NCI-H1092 treated with DMSO at 0.1 percent for 48 hours (cell line): ENCODE measurements at places on chromosomes 6 and 20.

DNA sequence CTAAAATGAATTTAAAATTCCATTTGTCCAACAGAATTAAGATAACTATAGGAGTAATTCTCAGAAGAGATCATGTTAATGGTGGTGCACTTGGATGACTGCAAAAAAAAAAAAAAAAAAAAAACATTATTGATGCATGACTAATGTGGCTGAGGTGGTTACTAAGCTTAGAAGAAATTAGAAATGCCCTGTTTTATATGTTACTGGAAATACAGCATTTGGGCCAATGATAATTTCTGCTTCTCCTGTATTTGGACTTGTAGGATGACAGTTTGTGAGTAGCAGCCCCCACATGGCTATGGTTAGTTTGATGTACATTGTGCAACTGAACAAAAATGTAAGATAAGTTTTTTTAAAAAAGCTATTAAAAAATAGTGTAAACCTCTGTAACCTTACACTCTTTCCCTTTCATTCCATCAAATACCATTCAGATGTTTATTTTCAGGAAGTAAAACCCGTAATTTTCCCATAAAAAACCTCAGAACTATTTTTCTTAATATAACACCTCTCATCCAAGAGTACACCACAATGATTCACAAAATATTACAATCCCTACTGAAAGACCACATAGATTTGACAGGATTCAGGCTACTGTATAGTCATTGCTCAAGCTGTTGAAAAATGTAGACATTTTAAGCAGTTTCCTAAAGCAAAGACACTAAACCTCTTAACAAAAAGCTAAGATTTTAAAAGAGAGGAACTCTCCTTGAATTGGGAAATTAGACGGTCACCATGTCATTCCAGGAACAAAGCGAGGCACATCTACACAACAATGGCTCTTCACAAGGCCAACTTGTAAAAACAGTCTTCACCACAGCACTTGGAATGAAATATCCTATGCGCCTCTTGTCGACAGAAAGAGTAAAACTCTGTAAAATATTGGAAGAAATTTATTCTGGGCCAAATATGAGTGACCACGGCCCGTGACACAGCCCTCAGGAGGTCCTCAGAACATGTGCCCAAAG, 83.0 kb downstream of the WDR27 start:
- DNase-seq = no peak

DNA sequence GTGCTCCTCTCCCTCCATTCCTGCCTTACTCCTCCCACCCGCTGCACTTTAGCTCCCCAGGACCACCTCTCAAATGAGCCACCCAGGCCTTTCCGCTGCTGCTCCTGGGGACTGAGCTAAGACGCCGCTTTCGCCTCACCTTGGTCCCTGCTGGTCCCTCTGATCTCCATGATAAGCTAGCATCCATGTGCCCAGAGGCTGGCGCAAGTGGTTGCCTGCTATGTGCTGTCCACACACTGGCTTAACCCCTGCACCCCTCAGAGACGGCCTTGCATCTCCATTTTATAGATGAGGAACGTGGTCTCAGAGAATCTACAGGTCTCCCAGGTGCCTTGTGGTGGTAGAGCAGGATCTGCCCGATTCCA, 160.1 kb upstream of the PMEPA1 start:
- DNase-seq = no peak

- DNase-seq = no peak
Observed at GRCh38 chr6:105097288-105097687, 82.5 kb downstream of the POPDC3 start.

DNA sequence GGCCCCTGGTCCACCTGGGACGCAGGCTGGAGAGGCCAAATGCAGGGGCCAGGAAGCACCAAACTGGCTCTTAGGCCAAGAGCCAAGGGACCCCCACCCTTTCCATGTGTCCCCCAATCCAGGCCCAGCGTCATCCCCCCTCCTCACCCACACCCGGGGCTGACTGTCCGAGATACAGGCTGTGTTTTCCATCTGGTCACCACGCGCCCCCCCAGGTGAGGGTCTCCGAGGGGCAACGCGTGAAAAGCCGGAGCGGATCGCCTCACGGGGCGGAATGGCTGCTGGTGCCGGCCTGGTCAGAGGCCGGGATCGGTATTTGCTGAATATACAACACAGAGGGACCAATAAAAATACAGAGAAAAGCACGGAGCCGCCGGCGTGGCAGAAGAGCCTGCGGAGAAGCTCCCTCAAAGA, 5.2 kb upstream of the ABHD16B start:
- DNase-seq = no peak

- DNase-seq = no peak
Observed at GRCh38 chr6:133969921-133970295, 16.9 kb downstream of the TBPL1 start.

- DNase-seq = no peak
Observed at GRCh38 chr6:112933947-112934346, 586.8 kb downstream of the RFPL4B start.

GRCh38 chr6:97294451-97294850, 11.4 kb upstream of the MMS22L start:
- DNase-seq = no peak

- DNase-seq = no peak
Observed at GRCh38 chr6:127210725-127211124, 55.9 kb upstream of the RNF146 start.

- no peak for DNase-seq
Observed at GRCh38 chr6:41970436-41970846, 28.8 kb upstream of the CCND3 start.

DNA sequence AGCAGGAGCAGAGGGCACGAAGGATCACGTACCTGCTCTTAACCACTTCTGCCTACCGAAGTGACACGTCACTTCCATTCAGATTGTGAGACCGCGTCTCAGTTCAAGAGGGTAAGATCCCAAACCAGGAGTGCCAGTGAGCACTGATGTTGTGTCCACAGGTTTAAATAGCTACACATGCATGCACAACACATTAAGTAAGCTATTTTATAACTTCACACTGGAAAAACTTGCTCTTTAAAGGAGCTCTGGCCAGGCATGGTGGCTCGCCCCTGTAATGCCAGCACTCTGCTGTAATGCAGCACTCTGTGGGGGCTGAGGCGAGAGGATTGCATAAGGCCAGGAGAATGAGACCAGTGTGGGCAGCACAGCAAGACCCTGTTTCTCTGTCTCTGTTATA, 21.1 kb downstream of the ABHD12 start:
- no peak for DNase-seq

DNA sequence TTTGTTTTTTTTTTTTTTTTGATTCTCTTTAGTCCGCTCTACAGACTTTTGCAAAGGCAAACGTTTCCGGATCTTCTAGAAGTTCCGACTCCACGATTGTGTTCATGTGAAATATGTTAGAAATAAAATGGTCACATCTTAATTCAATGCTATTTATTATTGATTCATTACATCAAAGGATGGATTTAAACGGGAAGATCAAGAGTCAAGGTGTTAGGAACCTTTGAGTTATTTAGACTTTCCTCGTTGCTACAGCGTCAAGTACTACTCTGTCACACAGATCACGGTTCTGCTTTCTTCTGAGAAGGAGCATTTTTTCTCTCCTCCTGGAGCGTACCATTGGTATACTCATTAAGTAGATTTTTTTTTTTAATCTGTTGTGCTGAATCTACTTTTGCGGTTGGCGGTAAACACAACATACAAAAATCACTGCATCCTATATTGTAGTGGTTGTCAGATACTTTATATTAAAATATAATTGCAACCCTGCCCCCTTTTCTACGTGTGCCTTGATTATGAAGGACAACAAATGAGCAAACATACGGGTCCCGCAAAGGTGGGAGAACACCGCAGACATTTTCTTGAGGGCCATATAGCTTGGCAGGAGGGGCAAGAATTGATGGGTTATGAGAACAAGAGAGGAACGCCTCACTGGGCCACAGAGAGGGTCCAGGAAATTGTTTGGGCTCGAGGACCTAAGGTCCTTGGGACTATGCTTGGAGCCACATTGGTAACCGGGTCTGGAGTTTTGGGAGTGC, 17.5 kb downstream of the HMGN4 start:
- no peak for DNase-seq

DNA sequence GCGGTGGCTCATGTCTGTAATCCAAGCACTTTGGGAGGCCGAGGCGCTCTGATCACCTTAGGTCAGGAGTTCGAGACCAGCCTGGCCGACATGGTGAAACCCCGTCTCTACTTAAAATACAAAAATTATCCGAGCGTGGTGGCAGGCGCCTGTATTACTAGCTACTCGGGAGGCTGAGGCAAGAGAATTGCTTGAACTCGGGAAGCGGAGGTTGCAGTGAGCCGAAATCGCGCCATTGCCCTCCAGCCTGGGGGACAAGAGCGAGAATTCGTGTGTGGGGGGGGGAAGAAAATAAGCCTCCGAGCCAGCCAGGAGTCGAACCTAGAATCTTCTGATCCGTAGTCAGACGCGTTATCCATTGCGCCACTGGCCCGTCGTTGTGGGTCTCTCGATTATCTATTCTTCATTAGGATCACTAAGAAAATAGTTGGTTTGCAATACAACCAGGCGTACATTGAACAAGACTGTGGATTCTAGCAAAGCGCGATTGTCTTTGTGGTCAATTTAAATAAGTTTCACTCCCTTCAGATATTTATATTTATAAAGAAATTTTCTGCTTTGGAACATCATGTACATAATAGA, 33.9 kb upstream of the PRSS16 start:
- DNase-seq = no peak

- DNase-seq = no peak
Observed at GRCh38 chr20:16583474-16583873, 10.2 kb upstream of the KIF16B start.

GRCh38 chr6:14417377-14417776, 299.8 kb downstream of the CD83 start:
- DNase-seq = no peak

DNA sequence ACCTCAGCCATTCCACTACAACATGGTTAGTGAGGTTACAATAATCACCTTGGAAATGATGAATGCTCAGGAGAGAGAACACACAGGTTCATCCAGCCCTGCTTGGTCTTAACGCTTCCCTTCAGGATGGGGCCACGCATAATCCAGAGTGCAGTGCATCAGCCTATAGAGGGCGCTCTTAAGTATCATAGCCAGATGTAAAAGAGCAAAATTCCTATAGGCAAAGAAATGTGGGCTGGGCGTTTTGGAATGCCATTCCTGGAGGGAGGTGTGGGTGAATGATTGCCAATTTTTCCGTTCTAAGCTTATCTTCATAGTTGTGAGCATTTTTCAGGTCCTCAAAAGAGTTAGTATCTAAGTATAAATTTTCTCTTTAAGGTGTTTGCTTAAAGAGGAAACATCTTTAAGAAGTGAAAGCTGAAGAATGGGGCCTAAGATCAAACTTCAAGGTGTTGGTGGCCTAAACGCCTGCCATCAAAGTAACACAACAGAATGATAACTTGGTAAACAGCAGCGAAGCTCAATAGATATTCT, 1.8 kb downstream of the RIPOR2 start:
- DNase-seq = no peak

DNA sequence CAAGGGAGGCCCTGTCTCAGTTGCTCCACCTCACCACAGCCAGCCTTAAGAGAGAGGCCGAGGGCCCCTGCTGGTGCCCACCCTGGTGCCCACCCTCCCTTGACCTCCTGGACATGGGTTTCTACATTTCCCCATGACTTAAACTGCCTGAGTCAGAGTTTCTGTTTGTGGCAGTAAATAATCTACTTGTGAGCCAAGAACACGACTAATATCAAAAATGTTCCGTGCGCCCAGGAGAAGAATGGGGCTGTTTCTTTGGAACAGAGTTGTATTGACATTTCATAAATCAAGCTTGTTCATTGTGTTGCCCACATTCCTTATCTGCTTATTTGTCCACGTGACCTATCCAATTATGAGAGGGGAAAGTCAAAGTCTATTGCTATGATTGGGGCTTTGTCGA, 143.5 kb downstream of the ANKRD60 start:
- no peak for DNase-seq

DNA sequence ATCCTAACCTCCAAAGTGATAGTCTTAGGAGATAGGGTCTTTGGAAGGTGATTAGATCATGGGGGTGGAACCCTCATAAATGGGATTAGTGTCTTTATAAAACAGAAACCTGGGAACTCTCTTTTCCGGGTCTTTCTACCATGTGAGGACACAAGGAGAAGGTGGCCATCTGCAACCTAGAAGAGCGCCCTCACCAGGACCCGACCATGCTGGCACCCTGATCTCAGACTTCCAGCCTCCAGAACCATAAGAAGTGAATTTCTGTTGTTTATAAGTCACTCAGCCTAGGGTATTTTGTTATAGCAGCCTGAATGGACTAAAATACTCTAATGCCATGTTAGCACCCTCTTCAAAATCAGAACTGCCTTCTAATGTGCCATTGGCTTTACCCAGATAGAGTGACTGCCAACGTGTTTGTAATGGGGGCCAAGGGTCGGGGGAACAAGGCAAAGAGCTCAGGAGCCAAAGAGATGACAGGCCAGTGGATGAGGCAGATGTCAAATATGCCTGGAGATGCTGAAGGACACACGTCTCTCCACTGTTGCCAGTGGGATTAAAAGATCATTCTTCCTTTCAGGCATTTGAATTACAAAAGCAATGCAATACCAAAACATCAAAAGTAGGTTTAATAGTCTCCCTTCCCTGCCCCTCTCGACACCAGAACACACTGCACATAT, 21.0 kb downstream of the TUBB2B start:
- DNase-seq = no peak

DNA sequence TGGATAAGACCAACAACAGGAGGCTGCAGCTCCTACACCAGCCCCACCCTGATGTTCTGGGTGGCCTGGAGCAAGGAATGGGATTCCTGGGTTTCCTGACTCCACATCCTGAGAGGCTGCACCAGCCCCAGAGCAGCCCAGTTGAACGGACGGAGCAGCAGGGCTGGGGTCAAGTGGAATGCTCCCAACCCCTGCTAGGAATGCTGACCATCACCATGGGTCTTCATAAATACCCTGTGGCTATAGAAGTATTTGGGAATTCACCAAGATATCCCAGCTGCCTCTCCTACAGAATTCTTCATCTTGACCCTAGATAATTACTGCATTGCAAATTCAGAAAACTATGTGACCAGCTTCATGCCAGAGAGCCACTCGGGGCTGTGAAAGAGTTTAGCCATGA, 180.3 kb downstream of the THBS2 start:
- no peak for DNase-seq

GRCh38 chr6:102525336-102525735, 1131.8 kb downstream of the GRIK2 start:
- DNase-seq = no peak

GRCh38 chr6:85469276-85470022, 19.6 kb downstream of the NT5E start:
- DNase-seq = no peak

- no peak for DNase-seq
Observed at GRCh38 chr6:33869826-33870423, 66.1 kb upstream of the MLN start.

DNA sequence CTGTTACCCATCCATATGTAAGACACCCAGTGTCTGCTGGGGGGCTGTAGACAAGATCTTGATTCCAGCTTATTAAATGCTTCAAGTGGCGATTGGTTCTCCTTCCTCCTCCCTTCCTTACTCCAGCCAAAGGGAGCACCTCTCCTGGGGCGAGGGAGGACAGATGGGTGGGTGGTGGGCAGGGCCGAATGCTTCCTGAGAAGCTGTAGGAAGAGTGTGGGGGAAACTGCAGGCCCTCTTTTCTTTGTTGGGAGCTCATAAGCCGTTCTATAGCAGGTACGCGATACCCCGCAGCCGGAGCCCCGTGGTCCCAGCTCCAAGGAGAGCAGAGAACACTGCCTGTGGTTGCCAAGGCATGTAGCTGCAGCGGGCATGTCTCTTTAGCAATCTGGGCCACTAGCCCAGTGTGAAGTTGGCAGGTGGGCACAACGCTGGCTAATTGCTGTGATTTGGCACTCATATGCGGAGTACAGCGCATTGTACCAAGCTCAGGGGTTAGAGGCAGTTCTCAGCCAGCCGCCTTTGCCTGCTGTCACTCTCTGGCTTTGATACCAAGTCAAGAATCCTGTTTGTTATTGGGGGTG, 14.7 kb upstream of the KCNG1 start:
- peak; percentile 85 for DNase-seq
